ENCODE measurements at places on chromosomes 4 and X.

- DNase-seq, result no peak
These were observed 104.6 kb upstream of the PRKG2 start for GRCh38 chr4:81319657-81320056.

DNA sequence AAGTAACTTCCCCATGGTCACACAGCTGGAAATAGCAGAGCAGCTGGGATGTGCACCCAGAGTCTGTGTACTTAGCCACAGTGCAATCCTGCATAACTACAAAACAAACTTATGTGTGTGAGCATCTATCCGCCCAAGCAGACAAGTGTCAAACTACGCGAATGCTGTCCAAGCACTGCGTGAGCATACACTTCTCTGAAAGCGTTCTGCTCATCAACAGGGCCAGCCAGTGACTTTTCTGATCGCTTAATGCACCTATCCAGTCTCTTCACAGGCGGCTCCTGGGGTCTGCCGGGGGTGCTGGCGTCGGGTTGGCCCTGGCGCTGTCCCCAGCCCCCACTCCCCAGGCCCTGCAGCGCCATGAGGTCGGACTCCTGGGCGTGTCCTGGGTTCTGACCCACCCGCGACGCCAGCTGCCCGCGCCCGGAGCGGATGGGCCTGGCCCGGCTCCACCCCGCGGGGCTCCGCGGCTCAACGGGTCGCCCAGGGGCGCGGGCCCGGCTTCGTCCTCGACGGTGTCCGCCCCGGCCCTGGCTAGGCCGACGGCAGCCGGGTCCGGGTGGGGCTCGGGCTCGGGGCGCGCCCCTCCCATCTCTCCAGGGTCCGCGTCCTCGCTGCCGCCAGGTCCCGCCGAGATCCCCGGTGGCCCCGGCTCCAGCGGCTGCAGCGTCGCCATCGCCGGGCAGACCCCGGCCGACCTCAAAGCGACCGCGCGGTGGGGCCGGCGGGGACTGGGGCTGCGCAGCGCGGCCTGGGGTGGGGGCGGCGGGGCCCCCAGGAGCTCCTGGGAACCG is 1.3 kb upstream of the ZNF141 start:
- DNase-seq, result no peak

DNA sequence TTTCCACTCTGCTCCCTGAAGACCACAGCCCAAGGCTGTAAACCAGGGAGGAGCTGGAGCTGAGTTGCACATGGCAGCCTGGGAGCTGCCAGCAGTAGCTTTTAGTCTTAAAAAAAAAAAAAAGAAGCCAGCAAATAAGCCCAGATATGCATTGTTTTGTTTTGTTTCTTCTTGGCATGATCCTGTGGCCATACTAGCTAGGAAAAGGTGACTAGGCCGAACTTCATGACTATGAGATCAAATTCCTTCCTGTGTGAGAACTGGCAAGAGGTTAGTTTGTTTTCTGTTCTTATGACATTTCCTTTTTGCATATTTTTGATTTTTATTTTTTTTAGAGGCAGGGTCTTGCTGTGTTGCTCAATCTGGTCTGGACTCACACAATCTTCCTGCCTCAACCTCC is 323.3 kb downstream of the DCTD start:
- no peak for DNase-seq

- DNase-seq, result no peak
These were observed 942.3 kb upstream of the SLIT2 start for GRCh38 chr4:19309378-19309777.

- no peak for DNase-seq
These were observed 350.0 kb upstream of the CASK start for GRCh38 chrX:42273387-42273786.

GRCh38 chrX:13094828-13095341 is 50.5 kb upstream of the FAM9C start:
- no peak for DNase-seq

DNA sequence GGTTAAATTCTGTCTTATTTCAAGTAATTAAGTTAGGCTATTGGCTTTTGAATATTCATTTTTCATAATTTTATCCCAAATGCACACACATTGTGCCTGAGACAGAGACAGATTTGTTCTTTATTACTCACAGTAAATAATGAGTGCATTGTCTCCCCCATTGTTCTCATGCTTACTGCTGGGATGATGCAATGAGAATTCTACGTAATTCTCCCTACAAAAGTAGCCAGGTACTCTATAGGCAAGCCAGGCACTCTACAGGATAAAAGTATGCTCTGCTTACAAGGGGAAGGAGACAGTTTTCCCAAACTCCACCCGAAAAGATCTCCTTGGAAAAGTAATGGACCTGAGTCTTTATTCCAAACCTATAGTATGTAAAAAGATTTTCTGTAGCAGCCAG is 1890.7 kb upstream of the PCDH10 start:
- DNase-seq, result no peak

DNA sequence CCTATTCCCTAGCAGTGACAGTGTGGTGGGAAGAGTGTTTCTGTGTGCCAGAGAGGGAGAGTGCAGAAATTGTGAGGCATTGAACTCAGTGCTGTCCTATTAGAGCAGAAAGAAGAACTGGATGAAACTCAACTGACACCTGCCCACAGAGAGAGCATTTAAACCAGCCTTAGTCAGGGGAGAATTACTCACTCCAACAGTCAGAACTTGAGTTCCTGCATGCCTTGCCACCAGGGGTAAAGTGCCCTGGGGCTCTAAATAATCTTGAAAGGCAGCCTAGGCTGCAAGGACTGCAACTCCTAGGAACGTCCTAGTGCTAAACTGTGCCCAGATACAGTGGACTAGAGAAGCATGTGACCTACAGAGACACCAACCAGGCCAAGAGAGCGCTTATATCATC is 12.8 kb downstream of the CYSLTR1 start:
- no peak for DNase-seq

- no peak for DNase-seq
These were observed 6.6 kb downstream of the NKX1-1 start for GRCh38 chr4:1399508-1400190.

GRCh38 chr4:111066447-111066846 is 443.6 kb upstream of the PITX2 start:
- no peak for DNase-seq

GRCh38 chr4:7196288-7196651 is 3.9 kb downstream of the SORCS2 start:
- DNase-seq, result peak; percentile 72

GRCh38 chr4:138702190-138702824 is 313.3 kb upstream of the NOCT start:
- no peak for DNase-seq

Data from vagina (tissue), 2 donors.